Sigmoid colon (tissue), 7 donors: ENCODE measurements at places on chromosomes 16 and 17. TPM values are rescaled to one million over a fixed set of nuclear protein-coding genes. Genes with fewer than 3 reads are reported as not detected.

GRCh38 chr16:79838496-79839259 lies 238.1 kb upstream of the MAF start:
- no peak for DNase-seq

- peak; percentile 27 for DNase-seq
Measured at GRCh38 chr16:73054813-73055482, 7.0 kb upstream of the ZFHX3 start.

DNA sequence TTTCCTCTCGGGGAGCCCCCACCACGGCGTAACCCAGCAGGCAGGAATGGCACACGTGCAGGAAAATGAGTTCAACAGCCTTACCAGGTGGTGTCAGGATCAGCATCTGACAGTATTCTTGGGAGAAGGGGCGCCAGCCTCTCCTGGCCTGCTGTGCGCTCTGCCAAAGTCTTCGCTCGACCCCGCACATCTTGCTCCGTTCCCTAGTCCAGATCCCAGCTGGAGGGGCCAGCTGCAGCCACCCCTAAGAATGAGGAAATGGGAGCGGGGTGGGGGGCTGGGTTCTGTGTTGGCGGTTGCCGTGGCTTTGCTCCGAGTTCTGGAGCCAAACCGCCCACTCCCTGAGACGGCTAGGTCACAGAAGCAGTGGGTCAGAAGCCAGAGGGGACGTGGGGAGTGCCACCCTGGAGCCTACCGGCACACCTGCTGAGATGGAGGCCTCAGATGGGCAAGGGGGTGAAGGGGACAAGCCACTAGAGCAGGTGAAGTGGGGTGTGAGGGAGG lies at the start of gene CHCT1:
TSS of gene CHCT1 (plus strand) at position 328 of the 504 bp plus-strand sequence. CDS start at position 432, 104 bp downstream.
- no peak for DNase-seq

DNA sequence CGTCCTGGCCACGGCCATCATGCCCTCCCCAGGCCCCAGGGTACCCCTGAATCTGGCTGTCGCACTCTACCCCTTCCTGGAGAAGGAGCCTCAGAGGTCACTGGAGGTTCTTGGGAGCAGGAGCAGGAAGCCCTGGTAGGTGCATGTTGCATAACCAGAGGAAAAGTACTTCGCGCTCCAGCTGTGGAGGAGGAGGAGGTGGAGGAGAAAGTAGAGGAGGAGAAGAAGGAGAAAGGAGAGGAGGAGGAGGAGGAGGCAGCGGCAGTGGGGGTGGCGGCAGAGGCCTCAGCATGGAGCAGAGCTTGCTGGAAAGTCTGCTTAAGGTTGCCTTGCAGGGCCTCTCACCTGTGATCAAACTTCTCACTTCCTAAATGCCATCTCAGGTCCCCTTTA lies 61.8 kb downstream of the BAIAP2 start:
- DNase-seq, result no peak

DNA sequence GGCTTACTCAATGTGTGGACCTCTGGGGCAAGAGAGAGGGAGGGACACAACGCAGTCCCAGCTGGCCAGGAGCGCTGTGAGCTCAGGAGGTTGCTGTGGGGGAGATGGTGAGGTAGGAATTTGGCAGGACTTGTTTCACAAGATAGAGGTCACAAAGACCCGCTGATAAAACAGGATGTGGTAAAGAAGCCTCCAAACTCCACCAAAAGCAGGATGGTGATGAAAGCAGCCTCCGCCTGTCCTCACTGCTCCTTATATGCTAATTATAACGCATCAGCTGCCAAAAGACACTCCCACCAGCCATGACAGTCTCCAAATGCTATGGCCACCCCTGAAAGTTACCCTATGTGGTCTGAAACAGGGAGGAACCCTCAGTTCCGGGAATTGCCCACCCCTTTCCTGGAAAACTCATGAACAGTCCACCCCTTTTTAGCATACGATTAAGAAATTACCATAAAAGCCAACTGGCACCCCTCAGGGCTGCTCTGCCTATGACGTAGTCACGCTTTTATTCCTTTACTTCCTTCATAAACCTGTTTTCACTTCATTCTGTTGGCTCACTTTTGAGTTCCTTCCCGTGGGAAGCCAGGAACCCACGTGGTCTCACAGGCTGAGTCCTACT lies 5.3 kb upstream of the EIF4A3 start:
- DNase-seq, result peak; percentile 19

GRCh38 chr16:66065925-66066324 lies 300.6 kb upstream of the CDH5 start:
- no peak for DNase-seq

GRCh38 chr17:74466111-74466827 lies at the start of gene CD300A:
Gene CD300A, plus strand, starts transcription at chr17:74466634. Its CDS starts 70 bp downstream, at chr17:74466704.
- DNase-seq, result no peak

GRCh38 chr17:45425125-45425983 lies 7.3 kb downstream of the ARHGAP27 start:
- DNase-seq, result no peak

Gene AOC3
- total RNA-seq, result 79.6 TPM
